Stomach (tissue), 19 donors: ENCODE measurements at places on chromosomes 12 and 14. TPM values are rescaled to one million over a fixed set of nuclear protein-coding genes. Genes with fewer than 3 reads are reported as not detected.

DNA sequence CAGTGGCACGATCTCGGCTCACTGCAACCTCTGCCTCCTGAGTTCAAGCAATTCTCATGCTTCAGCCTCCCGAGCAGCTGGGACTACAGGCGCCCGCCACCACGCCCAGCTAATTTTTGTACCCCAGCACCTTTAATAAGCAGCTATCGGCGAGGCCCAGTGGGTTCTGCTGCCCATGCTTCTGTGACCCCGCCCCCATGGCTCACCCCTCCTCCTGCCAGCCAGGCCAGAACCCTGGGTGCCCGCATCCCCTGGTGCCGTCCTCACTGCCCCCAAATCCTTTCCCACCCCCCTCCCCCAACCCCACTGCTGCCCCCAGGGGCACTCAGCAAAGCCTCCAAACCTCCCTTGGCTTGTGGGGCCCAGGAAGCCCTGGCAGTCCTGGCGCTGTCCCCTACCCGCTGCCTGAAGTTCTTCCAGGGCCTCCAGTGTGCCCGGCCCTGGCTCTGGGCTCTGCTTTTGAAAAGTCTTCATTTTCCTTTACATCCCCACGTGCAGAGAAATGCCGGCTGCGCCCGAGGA is 14.5 kb downstream of the BAG5 start:
- DNase-seq = no peak
- no peak overlapping the region for H3K4me3 ChIP-seq

- H3K27ac ChIP-seq = no peak overlapping the region
- H3K36me3 ChIP-seq = no peaks in the 10 kb centered on the region
- H3K4me1 ChIP-seq = no peaks in the 10 kb centered on the region
- no peak for DNase-seq
- no peak overlapping the region for H3K4me3 ChIP-seq
These were observed 4.3 kb upstream of the GZMH start for GRCh38 chr14:24613747-24614146.

DNA sequence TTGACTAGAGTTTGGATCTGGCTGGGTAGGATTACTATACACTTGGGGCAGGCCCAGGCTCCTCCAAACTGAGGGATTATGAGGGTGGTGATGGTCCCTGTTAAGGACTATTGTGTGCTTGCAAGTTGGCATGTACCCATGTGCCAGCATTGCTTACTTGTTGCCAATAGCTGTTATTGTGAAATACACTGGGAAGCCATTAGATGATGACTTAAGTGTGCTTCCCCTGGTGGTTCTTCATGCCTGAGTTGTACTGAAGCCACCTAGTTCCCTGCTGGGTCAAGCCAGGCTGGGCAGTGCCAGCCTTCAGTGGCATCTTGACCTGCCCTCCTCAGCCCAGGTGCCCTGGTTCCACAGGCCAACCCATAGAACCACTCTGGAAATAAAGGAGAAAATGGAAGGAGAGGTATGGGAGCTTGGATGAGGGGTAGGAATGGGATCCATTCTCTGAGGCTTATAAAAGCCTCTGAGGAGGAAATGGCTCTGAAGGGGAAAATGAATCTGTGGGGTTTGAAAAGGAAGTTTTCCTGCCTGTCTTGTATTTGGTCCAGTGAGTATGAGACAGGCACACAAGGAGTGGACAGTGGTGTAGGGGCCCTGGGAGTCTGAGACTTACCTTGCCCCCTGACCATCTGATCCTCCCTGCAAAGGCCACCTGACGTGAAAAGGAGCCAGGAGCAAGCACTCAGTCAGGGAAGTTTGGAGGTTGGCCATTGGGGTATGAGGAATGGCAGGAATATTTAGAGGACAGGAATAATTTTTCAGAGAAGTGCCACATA is 724 bp downstream of the LTB4R start:
- H3K4me3 ChIP-seq = peak overlapping the region; percentile 47
- no peaks in the 10 kb centered on the region for H3K27me3 ChIP-seq
- peak overlapping the region; percentile 88 for H3K27ac ChIP-seq
- peaks cover 7% of the 10 kb centered on the region for H3K36me3 ChIP-seq
- no peak for DNase-seq

- no peak for DNase-seq
- no peaks in the 10 kb centered on the region for H3K4me1 ChIP-seq
- no peak overlapping the region for H3K4me3 ChIP-seq
- peaks cover 4% of the 10 kb centered on the region for H3K27me3 ChIP-seq
- H3K27ac ChIP-seq = no peak overlapping the region
These were observed 580 bp downstream of the OR4E2 start for GRCh38 chr14:21654215-21654614.

DNA sequence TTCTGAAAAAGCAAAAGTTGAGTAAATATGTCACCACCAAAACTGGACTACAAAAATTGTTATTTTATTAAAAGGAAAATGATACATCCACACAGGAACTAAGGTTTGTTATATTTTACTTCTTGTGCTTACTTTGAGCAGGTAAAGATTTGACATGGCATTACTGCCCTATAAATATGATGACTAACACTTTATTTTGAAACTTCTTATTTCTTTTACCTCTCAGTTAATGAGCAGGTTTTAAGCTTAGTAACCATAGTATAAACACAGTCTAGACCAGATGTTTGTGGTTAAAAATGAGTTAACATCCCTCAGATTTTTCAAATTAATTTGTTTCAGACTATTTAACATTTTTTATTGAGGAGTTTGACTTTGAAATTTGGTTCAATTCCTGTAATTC is 862.5 kb upstream of the USP15 start:
- H3K27ac ChIP-seq = no peak overlapping the region
- no peaks in the 10 kb centered on the region for H3K36me3 ChIP-seq
- no peak for DNase-seq
- no peak overlapping the region for H3K4me3 ChIP-seq

DNA sequence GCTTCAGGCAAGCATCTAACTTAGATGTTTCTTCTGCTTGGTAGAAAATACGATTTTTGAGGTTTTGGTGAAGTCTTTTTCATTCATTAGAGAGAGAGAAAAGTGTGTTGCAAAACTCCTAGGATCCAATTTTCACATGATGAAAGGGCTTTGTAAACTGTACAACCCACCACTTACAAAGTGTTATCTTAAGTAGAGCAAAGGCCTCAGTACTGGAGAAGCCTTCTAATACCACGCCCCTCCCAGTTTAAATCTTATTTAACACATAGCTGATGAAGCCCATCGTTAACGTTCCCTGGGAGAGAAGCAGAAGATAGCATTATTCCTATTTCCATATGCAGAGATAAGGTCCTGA is 869 bp downstream of the APOLD1 start:
- H3K36me3 ChIP-seq = no peaks in the 10 kb centered on the region
- peaks cover 37% of the 10 kb centered on the region for H3K4me1 ChIP-seq
- no peaks in the 10 kb centered on the region for H3K27me3 ChIP-seq
- H3K27ac ChIP-seq = peak overlapping the region; percentile 90
- H3K4me3 ChIP-seq = peak overlapping the region; percentile 55

DNA sequence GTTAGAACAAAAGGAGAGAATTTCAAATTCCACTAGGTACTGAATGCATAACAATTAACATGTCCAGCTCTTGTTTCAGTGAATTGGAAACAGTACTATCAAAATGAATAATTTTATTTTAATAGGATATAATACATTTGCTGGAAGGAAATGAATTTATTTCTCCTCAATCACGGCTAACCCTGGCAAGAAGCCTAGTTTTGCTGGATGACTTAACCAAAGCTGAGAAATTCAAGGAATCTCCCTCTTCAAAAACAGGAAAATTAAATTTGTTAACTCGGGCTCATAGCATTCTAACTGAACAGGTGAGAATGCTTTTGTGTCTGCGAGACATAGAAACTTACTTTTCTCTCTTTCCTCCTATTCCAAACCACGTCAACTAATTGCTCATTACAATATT is 163.5 kb upstream of the NEDD1 start:
- no peaks in the 10 kb centered on the region for H3K36me3 ChIP-seq
- no peak for DNase-seq
- no peaks in the 10 kb centered on the region for H3K4me1 ChIP-seq
- no peak overlapping the region for H3K27ac ChIP-seq
- no peak overlapping the region for H3K4me3 ChIP-seq

DNA sequence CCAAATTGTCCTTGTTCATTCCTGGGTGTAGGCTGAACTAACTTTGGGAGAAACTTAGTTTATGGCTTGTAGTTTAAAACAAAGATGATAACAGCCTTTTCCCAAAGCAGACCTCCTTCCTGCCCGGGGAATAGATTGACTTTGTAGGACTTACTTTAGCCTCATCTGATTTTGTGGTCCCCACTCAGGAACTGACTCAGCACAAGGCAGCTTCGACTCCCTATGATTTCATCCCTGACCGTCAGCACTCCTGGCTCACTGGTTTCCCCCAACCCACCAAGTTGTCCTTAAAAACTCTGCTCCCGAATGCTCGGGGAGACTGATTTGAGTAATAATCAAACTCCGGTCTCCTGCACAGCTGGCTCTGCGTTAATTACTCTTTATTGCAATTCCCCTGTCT is 40.1 kb upstream of the DDHD1 start:
- no peaks in the 10 kb centered on the region for H3K27me3 ChIP-seq
- H3K27ac ChIP-seq = no peak overlapping the region
- no peak overlapping the region for H3K4me3 ChIP-seq
- no peaks in the 10 kb centered on the region for H3K36me3 ChIP-seq
- H3K4me1 ChIP-seq = no peaks in the 10 kb centered on the region

- DNase-seq = no peak
- H3K36me3 ChIP-seq = no peaks in the 10 kb centered on the region
- H3K27me3 ChIP-seq = no peaks in the 10 kb centered on the region
- no peak overlapping the region for H3K27ac ChIP-seq
These were observed 126.2 kb downstream of the CRADD start for GRCh38 chr12:93803424-93803807.

- no peaks in the 10 kb centered on the region for H3K36me3 ChIP-seq
- H3K4me3 ChIP-seq = peak overlapping the region; percentile 53
- DNase-seq = peak; percentile 20
- H3K27me3 ChIP-seq = peaks cover 33% of the 10 kb centered on the region
- peaks cover 17% of the 10 kb centered on the region for H3K4me1 ChIP-seq
These were observed 1.4 kb downstream of the FOXA1 start for GRCh38 chr14:37593511-37594237.

GRCh38 chr12:53550595-53550994 is 43.3 kb upstream of the NPFF start:
- DNase-seq = no peak
- H3K27ac ChIP-seq = no peak overlapping the region
- peaks cover 10% of the 10 kb centered on the region for H3K4me1 ChIP-seq
- H3K36me3 ChIP-seq = peaks cover 32% of the 10 kb centered on the region
- no peaks in the 10 kb centered on the region for H3K27me3 ChIP-seq

GRCh38 chr12:113766879-113767878 is 198.9 kb downstream of the RBM19 start:
- no peaks in the 10 kb centered on the region for H3K36me3 ChIP-seq
- H3K27me3 ChIP-seq = no peaks in the 10 kb centered on the region
- DNase-seq = peak; percentile 37
- no peaks in the 10 kb centered on the region for H3K4me1 ChIP-seq

DNA sequence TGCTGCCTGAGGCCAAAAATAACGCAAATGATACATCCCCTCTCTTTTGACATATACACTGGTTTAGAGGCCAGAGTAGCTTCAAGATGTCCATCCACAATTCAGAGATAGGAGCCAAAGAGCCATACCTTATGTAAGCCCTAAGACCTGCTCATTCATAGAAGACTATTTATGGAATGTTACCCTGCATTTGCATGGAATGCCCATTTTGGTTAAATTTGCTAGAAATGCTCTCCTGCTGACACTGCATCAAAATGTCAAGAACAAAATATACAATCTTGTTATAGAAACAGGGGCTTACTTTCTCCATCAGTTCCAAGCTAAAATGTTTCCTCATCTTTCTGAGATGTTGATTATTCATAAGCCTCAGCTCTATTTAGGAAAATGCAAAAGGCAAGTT is 183.3 kb upstream of the CDKN3 start:
- DNase-seq = no peak
- H3K4me1 ChIP-seq = no peaks in the 10 kb centered on the region
- no peak overlapping the region for H3K4me3 ChIP-seq
- H3K36me3 ChIP-seq = no peaks in the 10 kb centered on the region
- peaks cover 3% of the 10 kb centered on the region for H3K27me3 ChIP-seq

DNA sequence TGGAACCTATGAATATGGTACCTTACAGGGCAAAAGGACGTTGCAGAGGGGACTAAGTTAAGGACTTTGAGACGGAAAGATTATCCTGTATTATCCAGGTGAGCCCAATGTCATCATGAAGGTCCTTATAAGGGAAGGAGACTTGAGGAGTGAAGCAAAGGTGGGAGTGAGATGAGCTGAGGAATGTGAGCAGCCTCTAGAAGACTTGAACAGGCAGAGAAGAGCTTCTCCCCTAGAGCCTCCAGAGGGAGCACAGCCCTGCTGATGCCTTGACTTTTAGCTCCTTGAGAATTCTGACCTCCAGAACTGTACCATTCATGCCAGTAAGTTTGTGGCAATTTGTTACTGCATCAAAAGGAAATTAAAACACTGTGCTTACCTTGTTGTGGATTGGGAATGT is 41.8 kb upstream of the DCD start:
- H3K4me1 ChIP-seq = peaks cover 6% of the 10 kb centered on the region
- no peaks in the 10 kb centered on the region for H3K27me3 ChIP-seq
- DNase-seq = peak; percentile 7
- H3K27ac ChIP-seq = no peak overlapping the region
- H3K36me3 ChIP-seq = no peaks in the 10 kb centered on the region
- no peak overlapping the region for H3K4me3 ChIP-seq

GRCh38 chr12:120416490-120417216 is 21.3 kb upstream of the COX6A1 start:
- no peaks in the 10 kb centered on the region for H3K36me3 ChIP-seq
- peaks cover 7% of the 10 kb centered on the region for H3K4me1 ChIP-seq
- H3K4me3 ChIP-seq = no peak overlapping the region
- H3K27ac ChIP-seq = no peak overlapping the region
- DNase-seq = no peak
- H3K27me3 ChIP-seq = no peaks in the 10 kb centered on the region

SLC4A8 gene
- 1.1 TPM for polyA plus RNA-seq

NOXRED1 gene
- polyA plus RNA-seq = not detected

DPF3 gene
- 3.2 TPM for polyA plus RNA-seq
